ENCODE measurements at places on chromosomes 2 and 18. TPM values are rescaled to one million over a fixed set of nuclear protein-coding genes. Genes with fewer than 3 reads are reported as not detected.

DPYSL5 gene
- 93.5 TPM for total RNA-seq

PSTPIP2 gene
- total RNA-seq: 4.3 TPM

TDRD15 gene
- not detected for total RNA-seq

- DNase-seq: no peak
These were observed 335.3 kb downstream of the PTPRM start for GRCh38 chr18:7902399-7902839.

GRCh38 chr18:40222776-40223175 is 1732.3 kb upstream of the PIK3C3 start:
- no peak for DNase-seq

DNA sequence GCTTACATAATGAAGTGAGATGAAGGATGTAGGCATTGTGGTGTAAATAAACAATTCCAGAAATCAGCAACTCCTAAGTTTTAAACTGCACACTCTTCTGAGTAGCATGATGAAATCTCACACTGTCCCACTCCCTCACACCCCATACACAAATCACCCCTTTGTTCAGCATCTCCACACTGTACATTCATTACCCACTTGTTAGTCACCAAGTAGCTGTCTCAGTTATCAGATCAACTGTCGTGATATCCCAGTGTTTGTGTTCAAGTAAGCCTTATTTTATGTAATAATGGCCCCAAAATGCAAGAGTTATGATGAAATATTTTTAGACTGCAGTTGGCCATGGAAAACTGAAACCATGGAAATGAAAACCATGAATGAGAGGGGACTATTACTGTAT is 135.7 kb downstream of the GRB14 start:
- DNase-seq: no peak

- no peak for DNase-seq
These were observed 4.9 kb downstream of the KCNE4 start for GRCh38 chr2:223056701-223057418.

GRCh38 chr2:64998658-64999061 is 9.5 kb downstream of the SLC1A4 start:
- no peak for DNase-seq

- DNase-seq: no peak
These were observed 85.5 kb downstream of the TANC1 start for GRCh38 chr2:159054032-159054334.

DNA sequence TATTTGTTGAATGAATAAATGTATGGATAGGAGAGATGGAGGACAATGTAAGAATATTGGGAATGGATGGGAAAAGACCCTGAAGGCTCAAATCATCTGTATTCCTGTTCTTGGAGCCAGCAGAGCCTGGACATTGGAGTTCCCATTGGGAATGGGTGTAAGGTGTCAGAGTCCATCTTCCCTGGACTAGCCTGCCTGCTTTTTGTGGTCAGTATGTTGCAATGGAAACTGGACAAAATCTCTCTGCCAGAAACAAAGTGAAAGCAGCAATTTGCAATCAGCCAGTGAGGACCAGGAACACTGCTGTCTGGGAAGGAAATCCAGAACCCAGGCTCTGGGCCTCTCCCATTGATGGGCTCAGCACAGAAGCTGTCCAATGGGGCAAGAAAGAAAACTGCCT is 83.5 kb upstream of the SKOR2 start:
- DNase-seq: no peak

Data from neural progenitor cell (in vitro differentiated cells).